ENCODE measurements at places on chromosomes 1 and 21. TPM values are rescaled to one million over a fixed set of nuclear protein-coding genes. Genes with fewer than 3 reads are reported as not detected.

DNA sequence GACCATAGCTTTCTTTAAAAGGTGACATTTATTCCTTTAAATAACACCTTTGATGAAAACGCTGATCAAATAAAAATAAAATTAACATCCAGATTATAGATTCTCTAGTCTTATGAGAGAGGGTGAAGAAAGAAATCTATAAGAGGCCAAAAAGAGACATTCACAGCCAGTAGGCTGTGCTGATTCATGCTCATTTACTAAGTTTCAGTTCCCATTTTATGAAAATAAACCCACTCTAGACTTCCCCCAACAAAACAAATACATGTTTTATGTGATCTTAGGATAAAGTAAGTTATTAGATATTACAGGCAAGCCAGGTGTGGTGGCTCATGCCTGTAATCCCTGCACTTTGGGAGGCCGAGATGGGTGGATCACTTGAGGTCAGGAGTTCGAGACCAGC lies 21.1 kb downstream of the ESRRG start:
- H3K4me1 ChIP-seq: no peaks in the 10 kb centered on the region
- no peak overlapping the region for H3K27ac ChIP-seq
- no peak for DNase-seq
- H3K27me3 ChIP-seq: 0 out of 2 replicates have a peak, but pooled peaks cover 11% of the 10 kb centered on the region

GRCh38 chr1:66275601-66276023 lies 258.3 kb upstream of the SGIP1 start:
- no peaks in the 10 kb centered on the region for H3K27me3 ChIP-seq
- H3K4me1 ChIP-seq: peaks cover 40% of the 10 kb centered on the region
- no peaks in the 10 kb centered on the region for H3K36me3 ChIP-seq
- no peak overlapping the region for H3K27ac ChIP-seq
- DNase-seq: no peak

- H3K27ac ChIP-seq: no peak overlapping the region
- no peaks in the 10 kb centered on the region for H3K4me1 ChIP-seq
- H3K27me3 ChIP-seq: no peaks in the 10 kb centered on the region
- no peak for DNase-seq
- no peak overlapping the region for H3K4me3 ChIP-seq
Measured at GRCh38 chr1:11946647-11947046, 12.1 kb downstream of the PLOD1 start.

- no peaks in the 10 kb centered on the region for H3K36me3 ChIP-seq
- no peaks in the 10 kb centered on the region for H3K27me3 ChIP-seq
- H3K4me3 ChIP-seq: no peak overlapping the region
- peak overlapping the region; percentile 85 for H3K27ac ChIP-seq
- H3K4me1 ChIP-seq: peaks cover 27% of the 10 kb centered on the region
Measured at GRCh38 chr1:206674745-206675175, 9.9 kb upstream of the MAPKAPK2 start.

- H3K27ac ChIP-seq: no peak overlapping the region
- no peak for DNase-seq
- H3K36me3 ChIP-seq: no peaks in the 10 kb centered on the region
- no peak overlapping the region for H3K4me3 ChIP-seq
- no peaks in the 10 kb centered on the region for H3K27me3 ChIP-seq
Measured at GRCh38 chr1:8930116-8930515, 15.6 kb upstream of the CA6 start.

- no peaks in the 10 kb centered on the region for H3K36me3 ChIP-seq
- no peak overlapping the region for H3K4me3 ChIP-seq
- H3K4me1 ChIP-seq: no peaks in the 10 kb centered on the region
- DNase-seq: peak; percentile 3
Measured at GRCh38 chr1:83742446-83742845, 256.5 kb downstream of the TTLL7 start.

DNA sequence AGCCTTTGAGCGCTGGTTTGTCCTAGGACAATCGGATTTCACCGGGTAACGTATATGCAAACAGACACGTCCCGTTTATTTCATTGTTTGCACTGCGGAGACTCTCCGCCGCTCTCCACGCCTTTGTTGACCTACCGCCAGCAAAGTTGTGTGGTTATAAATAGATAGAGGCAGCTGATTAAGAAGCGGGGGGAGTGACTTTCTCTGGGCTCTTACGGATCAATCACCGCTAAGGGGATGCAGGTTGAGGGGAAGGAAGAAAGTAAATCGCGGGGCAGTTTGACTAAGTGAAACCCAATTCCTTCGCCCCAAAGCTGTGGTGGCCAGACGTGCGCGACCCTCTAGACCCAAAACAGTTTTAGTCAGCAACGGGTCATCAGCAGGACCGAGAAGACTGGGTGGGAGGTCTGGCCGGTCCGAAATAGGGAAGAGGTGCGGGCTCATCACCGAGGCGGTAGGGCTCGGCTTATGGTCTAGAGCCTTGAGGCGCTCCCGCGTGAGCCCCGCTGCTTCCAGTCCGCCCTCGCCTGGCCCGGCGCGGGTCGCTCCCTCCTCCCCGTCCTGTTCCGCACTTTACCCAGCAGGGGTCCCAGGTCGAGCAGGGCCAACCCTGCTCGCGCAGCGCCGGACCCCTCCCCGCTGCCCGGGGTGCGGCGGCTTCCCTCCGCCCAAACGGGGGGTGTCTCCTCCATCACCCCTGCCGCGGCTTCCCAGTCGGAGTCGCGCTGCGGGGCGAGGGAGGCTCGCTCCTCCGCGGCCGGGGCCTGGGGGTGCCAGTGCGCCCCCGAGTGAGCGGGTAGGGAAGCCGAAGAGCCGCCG lies 120.8 kb upstream of the RRP15 start:
- peak overlapping the region; percentile 54 for H3K4me3 ChIP-seq
- peak; percentile 47 for DNase-seq
- H3K27ac ChIP-seq: no peak overlapping the region
- no peaks in the 10 kb centered on the region for H3K4me1 ChIP-seq

DNA sequence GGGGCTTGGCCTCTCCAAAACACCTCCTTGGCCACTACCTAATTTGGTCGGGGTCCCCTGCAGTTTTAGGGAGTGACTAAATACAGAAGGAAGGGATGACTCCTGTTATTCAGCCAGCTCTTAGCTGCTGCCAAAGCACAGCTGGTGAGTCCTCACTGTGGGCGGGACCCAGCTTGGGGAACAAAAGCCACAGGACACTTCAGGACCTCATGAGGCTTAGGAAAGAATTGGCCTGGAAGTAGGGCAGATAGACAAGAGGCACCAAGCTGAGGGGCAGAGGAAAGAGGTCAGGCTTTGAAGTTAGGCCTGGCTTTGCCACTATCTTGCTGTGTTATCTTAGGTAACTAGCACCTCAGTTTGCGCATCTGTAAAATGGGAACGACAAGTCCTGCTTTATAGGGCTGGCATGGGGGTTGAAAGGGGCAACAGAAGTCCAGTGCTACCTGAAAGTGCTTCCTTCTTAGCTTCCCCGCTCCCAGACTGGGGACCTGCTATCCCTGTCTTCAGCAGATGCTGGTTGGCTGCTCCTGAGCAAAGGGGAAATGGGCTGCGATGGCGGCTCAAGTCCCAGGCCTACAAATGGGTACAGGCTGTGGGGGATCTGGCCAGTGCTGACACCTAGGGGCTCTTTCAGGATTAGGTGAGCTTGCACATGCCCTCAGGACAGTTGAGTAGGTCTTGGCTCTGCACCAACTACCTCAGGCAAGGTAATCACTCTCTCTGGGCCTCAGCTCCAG lies 15.7 kb downstream of the IFI6 start:
- no peaks in the 10 kb centered on the region for H3K27me3 ChIP-seq
- peaks cover 23% of the 10 kb centered on the region for H3K4me1 ChIP-seq
- no peaks in the 10 kb centered on the region for H3K36me3 ChIP-seq
- no peak overlapping the region for H3K4me3 ChIP-seq

- no peak overlapping the region for H3K27ac ChIP-seq
- peaks cover 56% of the 10 kb centered on the region for H3K36me3 ChIP-seq
- DNase-seq: no peak
- no peak overlapping the region for H3K4me3 ChIP-seq
- H3K4me1 ChIP-seq: no peaks in the 10 kb centered on the region
Measured at GRCh38 chr1:111696330-111696729, 42.9 kb downstream of the INKA2 start.

- no peaks in the 10 kb centered on the region for H3K4me1 ChIP-seq
- no peak overlapping the region for H3K4me3 ChIP-seq
Measured at GRCh38 chr1:22275626-22276395, 132.9 kb upstream of the WNT4 start.

DNA sequence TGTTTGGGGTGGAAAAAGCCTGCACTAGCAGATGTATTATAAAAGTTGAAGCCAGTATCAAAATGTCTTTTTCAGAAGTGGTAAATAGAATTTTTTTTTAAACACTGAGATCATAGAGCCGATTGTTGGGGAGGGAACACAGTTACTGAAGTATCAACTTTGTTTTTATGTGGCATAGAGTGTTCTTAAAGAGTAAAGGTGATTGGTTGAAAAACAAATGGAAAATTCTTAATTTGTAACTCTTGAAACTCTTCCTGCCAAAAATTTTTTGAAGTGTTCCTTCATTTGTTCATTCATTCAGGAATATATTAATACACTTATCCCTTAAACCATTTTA lies 83.3 kb downstream of the DISP1 start:
- H3K4me1 ChIP-seq: peaks cover 17% of the 10 kb centered on the region
- peak overlapping the region; percentile 34 for H3K27ac ChIP-seq
- H3K36me3 ChIP-seq: no peaks in the 10 kb centered on the region

DNA sequence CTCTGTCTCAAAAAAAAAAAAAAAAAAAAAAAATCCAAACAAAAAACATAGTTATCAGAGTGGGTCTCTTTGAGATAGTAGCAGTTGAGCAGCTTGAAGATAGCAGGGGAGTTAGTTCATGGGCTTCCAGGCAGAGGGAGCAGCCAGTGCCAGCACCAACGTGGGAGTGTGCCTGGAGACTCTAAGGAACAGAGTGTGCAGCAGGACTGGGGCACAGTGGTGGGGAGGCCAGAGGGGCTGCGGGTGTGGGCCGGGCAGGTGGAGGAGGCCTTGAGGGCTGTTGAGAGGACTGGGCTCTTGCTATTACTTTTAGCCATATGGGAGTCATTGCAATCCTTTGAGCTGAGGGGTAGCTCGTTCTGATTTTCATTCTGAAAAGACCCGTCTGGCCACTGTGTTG lies 63.8 kb downstream of the RYR2 start:
- H3K4me1 ChIP-seq: no peaks in the 10 kb centered on the region
- no peak overlapping the region for H3K4me3 ChIP-seq
- no peaks in the 10 kb centered on the region for H3K36me3 ChIP-seq
- no peak for DNase-seq

DNA sequence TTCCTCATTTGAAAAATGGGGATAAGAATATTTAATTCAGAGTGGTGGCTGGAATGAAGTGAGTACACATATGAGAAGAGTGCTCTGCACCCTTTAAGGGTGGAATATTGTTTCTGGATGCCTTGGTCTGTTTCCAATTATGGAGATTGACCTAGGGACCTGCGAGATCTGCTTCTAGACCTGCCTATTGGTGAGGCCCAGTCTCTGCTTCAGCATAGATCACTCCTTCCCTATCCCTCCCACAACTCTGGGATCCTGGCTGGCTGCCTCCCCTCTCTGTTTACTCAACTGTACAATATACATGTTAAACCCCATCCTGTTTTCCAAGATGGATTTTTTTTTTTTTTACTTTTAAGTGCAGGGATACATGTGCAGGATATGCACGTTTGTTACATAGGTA lies 6.4 kb upstream of the LDLRAD1 start:
- H3K36me3 ChIP-seq: no peaks in the 10 kb centered on the region
- no peak overlapping the region for H3K27ac ChIP-seq
- no peaks in the 10 kb centered on the region for H3K27me3 ChIP-seq
- H3K4me3 ChIP-seq: no peak overlapping the region
- H3K4me1 ChIP-seq: no peaks in the 10 kb centered on the region

GRCh38 chr1:185267301-185267700 lies 49.7 kb downstream of the IVNS1ABP start:
- no peaks in the 10 kb centered on the region for H3K4me1 ChIP-seq
- H3K27ac ChIP-seq: no peak overlapping the region
- no peak overlapping the region for H3K4me3 ChIP-seq
- no peaks in the 10 kb centered on the region for H3K36me3 ChIP-seq
- no peak for DNase-seq
- no peaks in the 10 kb centered on the region for H3K27me3 ChIP-seq

DNA sequence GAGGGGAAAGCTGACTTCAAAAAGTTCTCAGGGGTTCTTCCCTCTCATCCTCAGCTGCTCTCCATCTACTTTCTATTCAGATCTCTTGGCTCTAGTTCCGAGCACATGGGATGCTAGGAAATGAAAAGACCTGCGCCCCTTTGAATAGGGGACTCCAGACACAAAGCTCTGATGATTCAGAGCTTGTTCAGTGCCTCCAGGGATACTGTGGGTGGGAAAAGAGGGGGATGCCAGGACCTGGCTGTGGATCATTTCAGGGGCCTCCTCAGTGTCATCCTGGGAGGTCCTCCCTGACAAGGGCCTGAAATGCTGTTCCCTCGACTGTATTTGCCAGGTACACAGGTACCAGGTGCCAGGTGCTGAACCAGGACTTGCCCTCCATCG lies 943 bp upstream of the KIAA0040 start:
- peaks cover 32% of the 10 kb centered on the region for H3K27me3 ChIP-seq
- DNase-seq: peak; percentile 10
- H3K36me3 ChIP-seq: no peaks in the 10 kb centered on the region
- H3K4me3 ChIP-seq: no peak overlapping the region
- no peak overlapping the region for H3K27ac ChIP-seq
- peaks cover 7% of the 10 kb centered on the region for H3K4me1 ChIP-seq

DNA sequence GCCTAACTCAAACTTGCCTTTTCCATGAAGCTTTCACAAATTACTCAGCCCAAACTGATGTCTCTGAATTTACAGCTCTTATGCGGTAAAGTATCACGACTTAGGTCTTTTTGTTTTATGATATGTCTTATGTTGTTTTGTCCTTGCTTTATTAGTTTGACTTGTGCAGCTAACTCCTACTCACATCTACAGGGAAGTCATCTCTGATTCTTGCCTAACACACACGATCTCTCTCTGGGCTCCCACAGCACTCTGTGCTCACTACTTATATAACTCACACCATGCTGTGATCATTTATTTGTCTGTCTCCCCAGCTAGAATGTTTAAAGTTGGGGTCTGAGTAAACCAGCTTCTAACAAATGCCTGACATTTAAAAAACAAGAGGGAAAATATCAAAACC lies 9.3 kb upstream of the PI4KB start:
- no peak overlapping the region for H3K27ac ChIP-seq
- no peaks in the 10 kb centered on the region for H3K4me1 ChIP-seq
- H3K4me3 ChIP-seq: no peak overlapping the region
- H3K36me3 ChIP-seq: no peaks in the 10 kb centered on the region
- DNase-seq: no peak

DNA sequence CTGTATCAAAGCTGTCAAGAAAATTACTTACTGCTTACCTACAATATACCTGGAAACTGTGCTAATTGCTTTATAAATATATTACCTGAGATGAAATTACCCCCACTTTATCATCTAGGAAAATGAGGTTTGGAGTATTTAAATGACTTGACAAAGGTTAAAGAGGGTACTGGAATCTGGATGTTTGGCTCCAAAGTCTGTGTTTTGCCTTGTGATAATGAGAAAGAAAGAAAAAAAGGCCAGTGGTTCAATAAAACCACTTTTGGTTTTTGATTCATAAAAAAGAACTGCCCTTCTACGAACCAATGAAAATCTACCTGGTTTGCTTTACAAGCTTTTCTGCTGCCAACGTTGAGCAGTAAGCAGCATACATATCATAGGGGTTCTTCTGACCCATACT lies 61.3 kb upstream of the MUTYH start:
- DNase-seq: no peak
- H3K27ac ChIP-seq: no peak overlapping the region
- no peaks in the 10 kb centered on the region for H3K4me1 ChIP-seq
- no peaks in the 10 kb centered on the region for H3K27me3 ChIP-seq
- H3K36me3 ChIP-seq: no peaks in the 10 kb centered on the region

ESRRG gene
- not detected for total RNA-seq

FAM151A gene
- total RNA-seq: not detected

RABGGTB gene
- total RNA-seq: 75.9 TPM

UBE2U gene
- not detected for total RNA-seq

CLCNKA gene
- not detected for total RNA-seq

ADARB1 gene
- total RNA-seq: 22.6 TPM

GPR161 gene
- 9.0 TPM for total RNA-seq

IKBKE gene
- 17.7 TPM for total RNA-seq

CLEC20A gene
- total RNA-seq: not detected
